M059J (cell line): ENCODE measurements at places on chromosomes 4 and X. TPM values are rescaled to one million over a fixed set of nuclear protein-coding genes. Genes with fewer than 3 reads are reported as not detected.

The SPANXA2 gene
- 157 and 162 TPM in 2 replicates for total RNA-seq

The DCAF4L1 gene
- not detected in 2 replicates for total RNA-seq

The PABPC5 gene
- 0.17 TPM in 1 of 2 replicates, not detected in the other for total RNA-seq

The C4orf50 gene
- not detected in 2 replicates for total RNA-seq

The KCTD8 gene
- not detected in 2 replicates for total RNA-seq

The PTPN13 gene
- total RNA-seq = 10.3 and 12.3 TPM in 2 replicates
